Natural killer cell (primary cell): ENCODE measurements at places on chromosomes 1 and 21.

- DNase-seq: no peak
These were observed 44.4 kb downstream of the ATP2B4 start for GRCh38 chr1:203671047-203671446.

GRCh38 chr1:100304921-100305320 lies 38.9 kb downstream of the RTCA start:
- no peak for DNase-seq

GRCh38 chr1:75643460-75643859 lies 32.5 kb upstream of the SLC44A5 start:
- DNase-seq: no peak

GRCh38 chr1:30083800-30084464 lies 639.5 kb downstream of the MATN1 start:
- no peak for DNase-seq

- peak; percentile 63 for DNase-seq
These were observed 686 bp downstream of the ARF1 start for GRCh38 chr1:228082918-228083870.

DNA sequence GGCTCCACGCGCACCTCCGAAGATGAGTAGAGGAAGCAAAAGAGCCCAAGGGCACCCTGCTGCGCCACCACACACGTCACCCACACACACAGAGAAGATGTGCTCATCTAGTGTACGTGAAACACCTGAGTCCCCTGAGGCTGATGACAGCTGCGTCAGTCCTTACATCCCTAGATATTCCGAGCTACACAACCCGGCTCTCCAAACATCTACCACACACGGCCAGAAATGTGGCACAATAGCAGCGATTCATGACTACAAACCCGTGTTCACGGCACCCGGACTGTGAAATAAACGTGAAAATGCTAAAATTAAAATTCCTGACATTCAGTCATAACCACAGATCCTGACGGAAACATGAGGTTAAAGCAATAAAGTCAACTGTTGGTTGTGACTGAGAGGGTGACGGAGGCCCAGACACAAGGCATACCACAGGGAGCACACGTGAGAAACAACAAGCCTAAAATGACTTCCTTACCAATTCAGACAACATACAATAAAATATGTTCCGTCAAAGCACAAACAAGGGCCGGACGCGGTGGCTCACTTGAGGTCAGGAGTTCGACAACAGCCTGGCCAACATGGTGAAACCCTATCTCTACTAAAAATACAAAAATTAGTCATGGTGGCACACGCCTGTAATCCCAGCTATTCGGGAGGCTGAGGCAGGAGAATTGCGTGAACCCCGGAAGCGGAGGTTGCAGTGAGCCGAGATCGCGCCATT lies 7.3 kb downstream of the SSU72 start:
- no peak for DNase-seq

DNA sequence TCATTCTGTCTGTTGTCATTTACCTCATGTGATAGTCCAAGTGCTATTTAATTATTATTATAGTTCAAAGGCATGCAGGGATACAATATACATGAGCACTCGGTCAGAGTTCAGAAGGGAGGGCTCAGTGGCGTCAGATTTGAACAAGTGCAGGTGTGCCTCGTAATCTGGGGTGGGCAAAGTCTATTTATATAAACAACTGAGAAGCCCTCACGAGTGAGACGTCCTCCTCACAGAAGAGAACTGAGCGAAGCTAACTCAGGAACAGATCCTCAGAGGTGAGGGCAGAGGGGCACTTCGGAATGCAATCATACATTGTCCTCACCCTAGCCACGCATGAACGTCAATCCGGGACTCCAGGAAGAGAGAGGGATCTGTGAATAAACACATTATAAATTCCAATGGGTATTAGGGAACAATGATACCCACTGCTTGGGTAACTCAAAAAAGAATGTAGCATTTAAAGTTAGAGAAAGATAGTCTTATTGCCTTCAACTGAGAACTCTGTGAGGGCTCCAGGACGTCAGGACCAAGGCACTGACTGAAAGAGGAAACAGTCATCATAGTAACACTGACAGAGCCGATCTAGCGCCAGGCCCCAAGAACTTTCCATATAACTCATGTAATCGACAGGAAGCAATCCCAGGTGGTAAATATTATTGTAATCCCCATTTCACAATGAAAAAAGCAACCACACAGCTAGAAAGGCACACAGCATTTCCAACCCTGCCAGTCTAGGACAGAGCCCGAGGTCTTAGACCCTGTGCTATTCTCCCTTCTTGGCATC lies 127.1 kb upstream of the B3GALT2 start:
- no peak for DNase-seq

- DNase-seq: peak; percentile 59
These were observed 18.7 kb upstream of the SLAMF1 start for GRCh38 chr1:160665330-160666078.

GRCh38 chr1:39046613-39047210 lies 20.6 kb downstream of the NDUFS5 start:
- no peak for DNase-seq

DNA sequence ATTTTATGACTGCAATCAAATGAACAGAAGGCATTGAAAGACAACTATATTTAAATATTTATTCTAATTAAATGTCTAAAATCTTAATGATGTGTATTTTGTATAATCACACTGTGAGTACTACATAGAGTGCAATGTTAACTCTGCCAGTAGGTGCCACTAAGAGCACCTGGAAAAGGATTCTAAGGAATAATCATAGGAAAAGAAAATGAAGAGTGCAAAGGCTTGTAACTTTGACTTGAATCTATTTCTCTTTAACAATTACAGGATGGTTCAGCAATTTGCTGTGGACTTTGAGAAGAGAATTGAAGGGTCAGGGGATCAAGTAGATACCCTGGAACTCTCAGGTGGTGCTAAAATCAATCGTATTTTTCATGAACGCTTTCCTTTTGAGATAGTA lies 200.4 kb downstream of the DNM3 start:
- no peak for DNase-seq
